Renal cortex interstitium (tissue), 15 donors: ENCODE measurements at places on chromosomes 5 and 9.

DNA sequence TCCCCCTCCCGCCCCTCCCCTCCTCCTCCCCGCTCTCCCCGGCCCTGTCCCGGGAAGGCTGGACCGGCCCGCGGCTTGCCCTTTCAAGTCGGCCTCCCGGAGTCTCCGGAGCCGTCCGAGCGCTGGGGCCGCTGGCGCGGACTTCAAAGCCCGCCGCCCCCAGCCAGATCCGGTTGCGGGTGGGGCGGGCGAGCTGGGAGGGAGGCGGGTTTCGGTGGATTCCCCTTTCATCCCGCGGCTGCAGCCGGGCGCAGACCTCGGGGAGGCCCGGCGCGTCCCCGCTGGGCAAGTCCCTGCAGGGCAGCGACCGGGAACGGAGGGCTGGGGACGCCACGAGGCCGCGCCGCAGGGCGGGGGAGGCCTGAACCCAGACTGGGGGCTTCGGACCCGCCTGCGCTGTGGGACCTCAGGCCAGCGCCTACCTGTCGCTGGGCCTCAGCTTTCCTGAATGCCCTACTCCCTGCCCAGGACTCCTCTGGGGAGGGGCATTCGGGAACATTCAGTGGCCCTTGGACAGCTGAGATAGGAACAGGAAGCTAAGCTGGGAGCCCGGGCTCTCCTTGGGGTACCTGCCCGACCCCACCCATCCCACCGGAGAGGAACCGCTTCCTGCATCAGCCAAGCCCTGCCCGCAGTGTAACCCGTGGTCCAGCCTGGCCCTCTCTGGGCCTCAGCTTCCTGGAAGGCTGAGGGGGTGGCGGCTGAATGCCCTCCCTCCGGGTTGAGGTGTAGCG lies 23.4 kb downstream of the C9orf50 start:
- no peak for DNase-seq

- DNase-seq, result no peak
Measured at GRCh38 chr9:124684169-124684568, 86.9 kb downstream of the NR6A1 start.

- DNase-seq, result peak; percentile 86
Measured at GRCh38 chr5:131165119-131165727, at the start of gene HINT1. HINT1 (minus strand) TSS chr5:131165256; CDS start chr5:131165205, 51 bp downstream.

- DNase-seq, result no peak
Measured at GRCh38 chr9:105331160-105331559, 86.7 kb downstream of the SLC44A1 start.

DNA sequence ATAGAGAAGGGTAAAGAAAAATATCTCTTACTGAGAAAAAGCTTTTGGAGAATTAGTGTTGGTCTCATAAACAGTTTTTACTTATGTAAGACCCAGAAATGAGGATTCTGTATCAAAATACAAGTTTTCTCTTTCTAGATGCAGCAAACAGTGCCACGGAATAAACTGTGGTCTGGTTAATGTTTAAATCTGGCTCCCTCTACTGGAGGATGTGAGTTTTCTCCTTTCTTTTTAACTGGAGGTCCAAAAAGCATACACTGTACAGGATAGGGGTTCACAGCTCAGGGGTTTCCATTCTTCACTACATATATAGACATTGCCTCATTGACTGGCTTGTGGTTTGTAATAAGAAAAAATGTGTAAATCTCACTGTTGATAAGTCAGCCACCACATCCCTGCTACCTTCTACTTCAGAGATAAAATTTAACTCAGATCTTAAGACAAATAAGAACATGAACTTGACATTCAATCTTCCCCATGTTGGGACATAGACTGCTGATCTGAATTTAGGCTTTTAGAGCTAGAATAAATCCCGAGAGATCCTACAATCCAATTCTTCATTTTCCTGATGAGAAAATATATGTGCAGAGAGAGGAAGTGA lies 98.9 kb downstream of the CFAP95 start:
- peak; percentile 42 for DNase-seq

- no peak for DNase-seq
Measured at GRCh38 chr9:4982721-4983482, 2.2 kb upstream of the JAK2 start.

DNA sequence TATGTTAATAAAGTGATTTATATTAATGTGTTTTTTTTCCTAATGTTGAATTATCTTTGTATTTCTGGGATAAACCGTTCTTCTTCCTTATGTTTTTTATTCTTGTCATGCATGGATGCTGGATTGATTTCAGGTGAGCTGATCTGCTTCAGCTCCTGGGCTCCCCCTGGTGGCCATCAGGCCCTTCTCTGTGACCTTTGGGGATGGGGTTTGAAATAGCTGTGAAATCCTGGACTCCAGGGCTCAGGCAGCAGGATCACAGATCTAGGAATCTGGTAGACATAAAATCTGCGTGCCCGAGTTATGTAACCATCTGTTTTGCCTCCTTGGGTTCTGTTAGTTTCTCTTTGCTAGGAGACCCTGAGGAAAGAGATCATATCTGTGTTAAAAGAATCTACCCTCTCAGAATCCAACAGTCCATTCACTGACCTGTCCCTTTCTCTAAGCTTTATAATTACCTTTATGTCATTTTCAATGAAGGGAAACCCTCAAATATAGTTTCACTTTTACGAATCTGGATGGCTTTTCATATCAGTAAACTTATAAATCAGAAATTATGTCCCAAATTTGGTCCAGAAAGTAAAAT lies 12.2 kb upstream of the OR13J1 start:
- peak; percentile 54 for DNase-seq

DNA sequence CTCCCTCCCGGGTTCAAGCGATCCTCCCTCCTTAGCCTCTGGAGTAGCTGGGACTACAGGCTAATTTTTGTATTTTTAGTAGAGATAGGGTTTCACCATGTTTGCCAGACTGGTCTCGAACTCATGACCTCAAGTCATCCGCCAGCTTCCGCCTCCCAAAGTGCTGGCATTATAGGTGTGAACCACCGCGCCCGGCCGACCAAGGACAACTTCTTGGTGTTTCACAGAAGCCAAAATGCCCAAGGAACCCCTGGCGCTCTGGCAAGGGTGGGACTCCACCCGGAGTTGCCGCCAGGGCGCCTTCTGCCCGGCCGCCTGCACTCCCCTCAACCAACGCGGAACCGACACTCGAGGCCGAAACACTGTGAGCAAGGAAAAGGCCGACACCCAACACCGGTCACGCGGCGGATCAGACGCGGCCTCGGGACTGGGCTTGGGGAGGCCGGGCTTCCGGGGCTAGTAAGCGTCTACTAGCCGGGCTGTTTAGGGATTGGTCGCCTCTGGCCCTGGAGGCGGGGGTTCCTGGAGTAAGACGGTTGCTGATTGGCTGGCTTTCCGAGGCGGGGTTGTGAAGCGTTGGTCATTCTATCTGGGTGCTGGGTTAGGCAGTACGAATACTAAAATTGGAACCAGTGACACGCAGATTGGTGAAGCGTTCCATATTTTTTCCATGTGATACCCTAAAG lies 7.7 kb upstream of the CFAP157 start:
- peak; percentile 89 for DNase-seq

- DNase-seq, result no peak
Measured at GRCh38 chr5:22554475-22554874, 298.7 kb downstream of the CDH12 start.

GRCh38 chr5:168027007-168027406 lies 264.4 kb upstream of the WWC1 start:
- DNase-seq, result no peak

DNA sequence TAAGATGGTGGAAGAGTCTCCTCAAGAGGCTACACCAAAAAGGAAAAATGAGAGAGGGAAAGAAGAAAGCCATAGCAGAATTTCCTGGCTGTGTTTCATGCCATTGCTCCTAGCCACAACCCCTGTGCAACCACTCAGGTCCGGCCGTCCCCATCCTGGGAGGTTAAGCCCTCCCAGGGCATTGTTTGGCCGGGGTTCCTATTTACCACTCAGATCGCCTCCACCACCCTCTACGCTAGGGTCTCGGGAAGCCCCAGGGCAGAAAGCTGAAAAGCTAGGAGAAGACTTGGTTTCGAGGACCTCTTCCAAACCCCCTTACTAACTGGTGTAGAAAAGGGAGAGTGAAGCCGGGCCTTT lies 715 bp downstream of the RC3H2 start:
- DNase-seq, result no peak

DNA sequence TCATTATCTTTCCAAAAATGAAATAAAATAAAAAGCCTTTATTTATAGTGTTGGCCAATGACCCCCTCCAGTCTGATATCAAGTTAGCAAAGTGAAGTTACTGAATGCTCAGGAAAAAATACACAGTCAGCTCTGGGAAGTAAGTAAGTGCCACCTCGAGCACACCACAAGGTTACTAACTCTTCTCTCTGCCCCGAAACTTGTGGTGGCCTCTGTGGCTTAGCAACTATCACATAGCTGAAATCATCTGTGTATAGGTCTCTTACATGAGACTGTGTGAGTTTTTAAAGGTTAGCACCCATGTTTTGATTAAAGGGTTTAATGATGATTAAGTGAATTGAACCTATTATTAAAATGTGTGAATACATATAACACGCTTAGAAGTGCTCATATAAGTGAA lies 161.4 kb upstream of the KLF4 start:
- no peak for DNase-seq

- DNase-seq, result no peak
Measured at GRCh38 chr5:39371367-39371635, 7.0 kb upstream of the C9 start.

DNA sequence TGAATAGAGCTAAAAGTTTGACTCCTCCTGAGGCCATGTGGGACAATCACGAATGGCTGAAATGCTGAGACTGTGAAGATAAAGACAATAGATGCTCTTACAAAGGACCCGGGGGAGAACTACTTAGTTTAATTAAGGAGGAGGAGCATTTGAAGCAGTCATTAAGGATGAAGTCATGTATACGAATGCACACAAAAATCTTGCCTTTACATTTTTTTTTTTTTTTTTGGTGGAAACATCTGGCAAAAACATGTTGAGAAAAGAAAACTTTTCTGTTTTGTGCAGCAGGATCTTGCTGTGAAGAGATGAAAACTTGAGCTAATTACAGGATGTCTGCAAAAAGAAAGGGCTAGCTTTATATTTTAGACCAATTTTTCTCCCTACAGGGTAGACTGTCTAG lies 42.3 kb upstream of the NR3C1 start:
- no peak for DNase-seq

DNA sequence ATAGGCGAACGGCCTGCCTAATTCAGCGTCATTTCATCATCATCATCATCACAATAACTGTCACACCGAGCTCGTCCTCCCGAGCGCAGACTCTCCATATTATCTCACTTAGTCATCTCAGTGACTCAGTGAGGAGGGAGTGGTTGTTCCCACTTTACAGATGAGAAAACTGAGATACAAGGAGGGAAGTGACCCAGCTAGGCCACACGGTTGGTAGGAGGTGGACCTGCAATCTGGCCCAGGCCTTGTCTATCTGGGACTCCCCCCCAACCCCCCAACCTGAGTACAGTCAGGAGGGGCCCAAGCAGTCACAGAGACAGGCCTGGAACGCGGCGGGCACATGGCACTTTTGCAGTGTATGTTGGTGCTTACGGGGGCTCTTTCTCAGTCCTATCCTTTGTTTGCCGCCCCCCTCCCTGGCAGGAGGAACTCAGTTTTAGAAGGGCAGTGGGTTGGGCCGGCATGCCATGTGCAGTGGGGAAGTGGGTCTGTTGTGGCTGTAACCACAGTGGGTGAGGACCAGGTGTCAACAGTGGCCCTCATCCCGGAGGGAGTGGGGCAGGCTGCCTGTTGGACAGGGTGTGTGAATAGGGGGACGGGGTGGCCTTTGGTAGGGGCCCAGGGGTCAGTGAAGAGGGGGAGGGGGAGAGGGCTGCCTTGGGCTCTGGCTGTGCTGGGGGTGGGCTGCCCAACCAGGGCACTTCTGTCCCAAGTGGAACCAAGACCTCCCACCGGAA lies 1.7 kb upstream of the RXRA start:
- DNase-seq, result no peak

GRCh38 chr5:83837265-83837907 lies 116.7 kb upstream of the HAPLN1 start:
- DNase-seq, result no peak

DNA sequence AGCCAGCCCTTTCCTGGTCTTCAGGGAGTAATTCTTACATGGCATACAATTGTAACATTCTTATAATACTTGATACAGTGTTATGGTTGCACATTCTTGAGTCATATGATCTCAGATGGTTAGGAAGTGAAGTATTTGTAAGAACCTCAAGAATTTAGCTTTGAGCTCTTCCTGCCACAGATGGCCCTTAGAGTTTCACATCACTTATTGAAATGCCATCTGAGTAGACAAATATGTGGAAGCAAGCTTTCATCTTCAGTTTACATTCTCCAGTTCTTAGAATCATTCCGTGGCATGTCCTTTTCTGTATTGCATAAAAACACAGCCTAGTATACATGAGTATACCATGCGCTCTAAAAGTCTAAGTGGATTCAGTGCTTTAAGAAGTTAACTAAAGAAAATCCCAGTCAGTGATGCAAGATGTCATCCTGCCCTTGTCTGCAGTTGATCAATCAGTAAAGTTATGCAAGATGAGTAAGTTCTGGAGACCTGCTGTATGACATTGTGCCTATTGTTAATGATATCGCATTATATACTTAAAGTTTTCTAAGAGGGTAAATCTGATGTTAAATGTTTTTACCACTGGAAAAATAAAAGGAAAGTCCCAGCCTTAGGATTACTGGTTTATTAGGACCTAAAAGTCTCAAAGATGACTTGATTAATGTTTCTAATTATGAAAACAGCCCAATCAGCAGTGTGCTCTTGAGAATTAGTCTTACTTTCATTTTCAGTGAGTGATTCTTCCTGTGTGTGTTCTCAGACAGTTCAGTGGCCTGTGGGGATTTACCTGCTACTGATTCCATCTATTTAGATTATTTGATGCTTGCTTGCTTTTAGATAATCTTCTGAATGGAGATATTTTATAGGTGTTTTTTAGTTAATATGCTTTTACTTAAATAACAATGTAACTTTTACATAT lies 29.4 kb downstream of the RHOBTB3 start:
- no peak for DNase-seq

DNA sequence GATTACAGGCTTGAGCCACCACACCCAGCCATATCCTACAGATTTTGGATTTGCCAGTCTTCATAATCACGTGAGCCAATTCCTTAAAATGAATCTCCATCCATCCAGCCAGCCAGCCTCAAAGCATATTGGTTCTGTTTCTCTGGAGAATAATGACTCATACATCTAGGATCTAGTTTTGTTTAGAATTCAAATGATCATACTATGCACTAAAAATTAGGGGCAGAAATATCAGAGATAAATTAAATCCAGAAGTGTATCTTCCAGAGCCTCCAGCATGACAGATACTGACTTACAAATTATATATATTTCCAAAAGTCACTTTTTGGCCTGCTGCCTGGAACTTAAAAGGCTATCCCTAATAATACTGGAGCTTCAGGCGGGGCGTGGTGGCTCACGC lies 119.1 kb upstream of the NR5A1 start:
- DNase-seq, result no peak

- DNase-seq, result no peak
Measured at GRCh38 chr9:33185858-33186257, 18.7 kb upstream of the B4GALT1 start.

- no peak for DNase-seq
Measured at GRCh38 chr5:144198386-144198785, 27.7 kb downstream of the KCTD16 start.

GRCh38 chr9:123637945-123638634 lies 282.1 kb downstream of the CRB2 start:
- no peak for DNase-seq
